ENCODE measurements at places on chromosomes 16 and 17.

DNA sequence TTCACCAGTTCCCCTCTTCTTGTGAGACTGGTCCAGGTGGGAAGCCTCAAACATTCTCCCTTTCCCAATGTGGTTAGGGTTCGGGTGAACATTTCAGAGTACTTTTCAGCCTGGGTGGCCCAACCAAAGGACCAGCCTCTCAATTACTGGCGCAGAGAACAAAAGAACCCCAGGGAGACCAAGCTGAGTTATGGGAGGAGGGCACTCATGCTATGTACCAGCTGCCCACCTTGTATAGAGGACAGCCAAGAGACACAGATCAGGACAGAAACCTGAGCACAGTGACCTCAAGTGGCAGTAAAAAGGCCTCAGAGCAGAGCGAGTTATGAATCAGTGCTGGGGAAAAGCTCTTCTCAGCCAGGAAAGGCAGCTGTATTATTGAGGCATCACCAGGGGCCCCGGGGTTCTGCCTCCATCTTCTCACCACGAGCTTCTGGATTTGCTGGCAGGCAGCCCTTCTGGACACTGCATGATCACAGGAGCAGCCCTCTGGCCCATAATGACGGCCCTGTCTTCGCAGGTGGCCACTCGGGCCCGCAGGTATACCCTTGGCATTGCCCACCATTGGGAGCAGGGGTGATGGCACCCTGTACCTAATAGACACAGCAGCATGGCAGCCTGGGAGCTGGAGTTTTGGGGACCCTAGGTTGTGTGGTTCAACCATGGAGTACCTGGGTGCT is 3.8 kb downstream of the G6PC3 start:
- DNase-seq, result no peak

DNA sequence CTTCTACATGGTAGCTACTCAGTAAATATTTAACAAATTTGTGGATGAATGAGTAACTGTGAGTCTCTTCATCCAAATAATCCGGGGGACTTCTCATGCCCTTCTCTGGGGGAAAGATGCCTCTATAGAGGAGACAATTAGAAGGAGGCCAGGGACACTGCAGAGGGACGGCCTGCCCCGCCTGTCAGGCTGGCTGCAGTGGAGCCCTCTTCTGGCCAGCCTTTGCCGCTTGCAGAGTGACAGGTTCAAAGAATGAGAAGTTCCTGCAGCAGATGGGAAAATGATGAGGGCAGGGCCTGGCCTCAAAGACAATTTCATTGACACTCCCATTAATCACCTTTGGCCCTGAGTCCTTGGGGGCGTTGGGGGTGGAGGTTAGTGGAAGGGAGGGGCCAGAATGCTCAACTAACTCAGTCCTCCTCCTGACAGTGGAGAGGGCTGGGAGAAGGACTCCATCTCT is 339.0 kb downstream of the MAF start:
- DNase-seq, result peak; percentile 66

- DNase-seq, result no peak
These were observed 3.2 kb downstream of the INCA1 start for GRCh38 chr17:4994081-4994595.

DNA sequence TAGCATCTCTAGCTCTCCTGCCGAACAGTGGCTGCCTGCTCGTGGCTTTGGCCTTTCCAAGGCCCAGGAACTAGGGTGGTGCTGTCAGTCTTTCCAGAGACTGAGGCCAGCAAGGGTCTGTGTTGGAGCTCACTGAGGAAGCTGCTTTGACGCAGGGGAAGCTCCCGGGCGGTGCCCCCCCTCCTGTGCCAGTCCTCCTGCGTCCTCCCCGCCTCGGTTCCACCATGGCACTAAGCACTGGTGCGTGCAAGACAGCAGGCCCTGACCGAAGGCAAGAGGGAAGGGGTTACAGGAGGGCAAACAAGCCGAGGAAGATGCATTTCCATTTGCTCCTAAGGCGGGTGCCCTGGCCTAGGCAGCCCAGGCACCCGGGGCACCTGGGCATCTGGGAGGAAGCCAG is 4.5 kb downstream of the CYB561 start:
- no peak for DNase-seq

GRCh38 chr16:56551796-56552738 is 12.8 kb upstream of the MT4 start:
- DNase-seq, result no peak

GRCh38 chr16:12850186-12850585 is 46.5 kb upstream of the CPPED1 start:
- no peak for DNase-seq

DNA sequence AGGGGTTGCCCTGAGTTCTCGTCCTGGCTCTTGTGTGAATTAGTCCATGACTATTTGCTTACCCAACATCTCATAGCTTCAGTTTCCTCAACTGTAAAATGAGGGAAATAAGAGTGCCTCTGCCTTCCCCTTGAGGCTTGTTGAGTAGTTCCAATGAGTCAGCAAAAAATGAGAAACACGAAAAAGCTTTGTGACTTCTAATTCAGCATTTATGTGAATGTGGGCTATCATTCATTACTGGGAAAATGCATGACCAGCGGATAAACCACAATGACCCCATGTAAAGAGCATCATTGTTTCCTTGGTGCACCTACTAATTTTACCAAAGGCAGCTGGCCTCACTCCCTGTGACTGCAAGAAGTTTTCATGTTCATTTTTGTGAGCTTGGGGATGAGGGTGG is 374.6 kb upstream of the HSBP1 start:
- DNase-seq, result no peak

DNA sequence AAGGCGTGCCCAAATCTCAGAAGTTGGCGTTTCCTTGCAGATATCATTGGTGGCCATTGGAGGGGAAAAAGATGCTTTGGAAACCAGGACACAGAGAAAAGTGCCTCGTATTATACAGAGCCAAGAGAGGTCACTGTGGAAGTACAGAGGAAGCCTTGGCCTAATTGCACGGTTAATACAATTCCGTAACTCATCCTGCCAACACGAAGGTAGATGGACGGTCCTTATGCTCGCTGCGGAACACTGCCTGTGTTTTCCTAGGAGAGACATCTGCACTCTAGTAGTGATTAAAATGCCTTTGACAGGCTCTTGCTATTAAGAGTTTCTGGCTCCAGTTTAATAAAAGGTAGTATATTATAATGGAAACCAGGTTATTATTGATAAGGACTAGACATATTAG is 536.4 kb downstream of the WWOX start:
- no peak for DNase-seq

DNA sequence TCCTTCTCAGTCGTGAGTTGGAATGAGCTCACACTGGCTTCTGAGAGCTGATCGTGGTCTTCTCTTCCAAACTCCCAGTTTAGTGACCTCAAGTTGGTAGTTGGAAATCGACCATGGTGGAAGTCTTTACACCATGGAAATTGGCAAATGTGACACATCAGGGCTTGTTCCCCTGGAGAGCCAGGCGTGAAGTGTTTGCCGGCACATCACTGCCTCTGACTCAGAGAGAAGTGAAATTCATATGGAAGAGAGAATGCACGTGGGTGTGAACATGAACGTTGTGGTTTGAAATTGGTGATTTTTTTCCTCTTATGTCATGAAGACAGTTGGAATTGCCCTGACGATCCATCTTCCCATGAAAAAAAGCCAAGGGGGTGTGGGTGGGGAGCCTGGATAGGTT is 47.4 kb downstream of the AXIN2 start:
- peak; percentile 30 for DNase-seq

DNA sequence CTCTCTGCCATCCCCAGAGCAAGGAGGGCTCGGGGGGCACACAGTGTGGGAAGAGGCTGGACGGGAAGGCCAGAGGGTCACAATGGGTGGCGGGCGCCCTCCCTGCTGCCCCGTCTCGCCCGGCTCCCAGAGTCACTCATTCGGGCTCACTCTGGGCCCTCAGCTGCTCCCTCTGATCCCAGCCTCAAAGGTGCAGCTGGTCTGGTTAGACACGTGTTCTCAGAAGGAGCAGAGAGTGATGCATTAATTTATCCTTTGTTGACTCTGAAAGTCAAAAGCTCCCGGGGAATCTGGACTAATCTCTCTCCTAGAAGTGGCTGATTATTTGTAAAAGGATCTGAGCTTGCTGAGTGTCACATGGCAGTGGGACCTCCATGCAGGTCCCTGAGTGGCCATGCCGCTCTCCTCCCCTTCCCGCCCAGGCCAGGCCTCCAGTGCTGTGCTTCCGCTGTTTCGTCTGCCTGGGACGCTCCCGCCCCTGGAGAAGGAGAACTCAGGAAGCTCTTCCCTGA is 87.5 kb downstream of the SEC14L1 start:
- DNase-seq, result no peak

DNA sequence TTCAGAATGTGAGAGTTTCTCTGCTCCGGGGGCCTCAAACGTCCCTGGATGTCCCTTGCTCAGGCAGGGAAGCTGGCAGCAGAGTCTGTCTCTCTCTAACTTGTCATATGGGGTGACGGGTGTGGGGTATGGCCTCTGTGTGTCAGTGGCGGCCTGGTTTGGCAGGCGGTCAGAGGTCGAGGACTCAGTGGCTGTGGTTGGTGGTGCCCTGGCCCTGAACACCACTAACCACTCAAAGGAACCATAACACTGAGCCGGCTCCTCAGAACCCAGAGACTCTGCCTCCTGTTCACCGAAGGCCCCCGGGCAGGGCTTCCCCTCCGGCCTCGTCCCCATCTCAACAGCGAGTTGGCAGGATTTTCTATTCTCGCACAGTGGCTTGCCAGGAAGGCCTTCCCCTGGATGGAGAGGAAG is 677 bp downstream of the P2RX1 start:
- no peak for DNase-seq

DNA sequence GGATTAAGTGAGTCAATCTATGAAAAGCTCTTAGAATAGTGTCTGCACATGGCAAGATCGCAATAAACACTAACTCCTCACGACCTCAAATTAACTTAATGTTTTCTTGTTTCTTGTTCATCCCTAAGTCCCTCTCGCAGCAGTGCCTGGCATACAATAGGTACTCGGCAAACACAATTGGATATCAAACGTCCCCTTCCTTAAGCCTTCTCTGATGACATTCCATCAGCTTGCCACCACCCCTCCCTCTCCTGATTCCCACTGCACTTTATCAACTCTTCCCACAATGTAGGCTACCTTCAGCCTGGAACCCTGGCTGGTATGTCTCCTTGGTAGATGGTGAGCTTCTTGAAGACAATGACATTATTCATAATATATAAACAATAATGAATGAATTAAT is 33.3 kb downstream of the CCDC42 start:
- DNase-seq, result no peak

DNA sequence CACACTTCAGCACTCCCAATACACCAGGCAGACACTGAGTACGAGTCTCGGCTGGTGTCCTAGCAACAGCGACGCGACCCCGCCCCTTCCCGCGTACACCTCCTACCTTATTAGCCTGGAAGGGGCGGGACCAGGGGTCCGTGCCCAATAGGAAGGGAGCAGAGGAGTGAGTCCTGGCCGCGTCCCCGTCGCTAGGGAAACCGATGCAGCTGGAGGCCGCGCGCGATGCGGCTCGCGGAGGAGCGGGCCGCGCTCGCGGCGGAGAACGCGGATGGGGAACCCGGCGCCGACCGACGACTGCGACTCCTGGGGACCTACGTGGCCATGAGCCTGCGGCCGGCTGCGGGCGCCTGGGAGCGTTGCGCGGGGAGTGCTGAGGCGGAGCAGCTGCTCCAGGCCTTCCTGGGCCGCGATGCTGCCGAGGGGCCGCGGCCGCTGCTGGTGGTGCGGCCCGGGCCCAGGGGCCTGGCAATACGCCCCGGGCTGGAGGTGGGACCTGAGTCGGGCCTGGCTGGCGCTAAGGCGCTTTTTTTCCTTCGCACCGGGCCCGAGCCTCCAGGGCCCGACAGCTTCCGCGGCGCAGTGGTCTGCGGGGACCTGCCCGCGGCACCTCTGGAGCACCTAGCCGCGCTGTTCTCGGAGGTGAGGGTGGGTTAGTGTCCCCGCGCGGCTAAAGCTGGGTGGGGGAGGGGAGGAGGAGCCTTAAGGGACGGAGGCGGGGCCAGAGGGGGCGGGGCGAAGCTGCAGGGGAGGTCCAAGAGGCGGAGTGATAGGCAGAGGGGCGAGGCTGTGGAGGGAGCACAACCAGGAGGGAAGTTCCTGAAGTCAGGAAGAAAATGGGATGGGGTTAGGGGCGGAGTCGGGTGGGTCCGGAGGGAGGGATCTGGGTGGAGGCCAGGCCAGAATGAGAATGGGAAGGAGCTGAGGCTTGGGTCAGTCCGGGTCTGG is at the start of gene DNAH9:
TSS of gene DNAH9 (plus strand) at position 197 of the 948 bp plus-strand sequence. CDS start at position 226, 29 bp downstream.
- peak; percentile 21 for DNase-seq

DNA sequence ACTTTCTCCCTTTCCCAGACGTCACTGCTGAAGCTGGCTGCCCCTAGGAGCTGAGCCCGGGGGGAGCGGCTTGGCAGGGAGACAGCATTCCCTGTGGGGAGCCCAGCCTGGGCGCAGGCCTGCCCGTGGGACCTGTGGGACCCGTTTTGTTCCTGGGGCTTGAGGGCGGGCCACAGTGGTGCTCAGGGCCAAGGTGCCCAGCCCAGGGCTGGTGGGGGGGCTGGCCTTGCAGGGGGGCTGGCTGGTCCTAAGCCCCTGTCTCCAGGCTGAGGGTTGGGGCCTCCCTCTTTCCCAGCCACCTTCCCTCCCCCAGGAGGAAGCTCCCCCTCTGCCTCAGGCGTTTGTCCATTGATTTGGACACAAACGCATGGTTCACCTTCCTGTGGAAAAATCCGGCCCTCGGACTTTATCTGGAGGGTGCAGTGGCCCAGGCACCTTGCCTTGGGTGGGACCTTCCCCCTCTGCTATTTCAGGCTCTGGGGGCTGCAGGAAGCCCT is 4.4 kb downstream of the NHERF2 start:
- no peak for DNase-seq

GRCh38 chr16:58842746-58843145 is 108.6 kb upstream of the GOT2 start:
- DNase-seq, result no peak

- DNase-seq, result no peak
These were observed 66.3 kb downstream of the ZNF423 start for GRCh38 chr16:49789616-49790015.

GRCh38 chr16:72635104-72635503 is 412.8 kb downstream of the ZFHX3 start:
- DNase-seq, result no peak

DNA sequence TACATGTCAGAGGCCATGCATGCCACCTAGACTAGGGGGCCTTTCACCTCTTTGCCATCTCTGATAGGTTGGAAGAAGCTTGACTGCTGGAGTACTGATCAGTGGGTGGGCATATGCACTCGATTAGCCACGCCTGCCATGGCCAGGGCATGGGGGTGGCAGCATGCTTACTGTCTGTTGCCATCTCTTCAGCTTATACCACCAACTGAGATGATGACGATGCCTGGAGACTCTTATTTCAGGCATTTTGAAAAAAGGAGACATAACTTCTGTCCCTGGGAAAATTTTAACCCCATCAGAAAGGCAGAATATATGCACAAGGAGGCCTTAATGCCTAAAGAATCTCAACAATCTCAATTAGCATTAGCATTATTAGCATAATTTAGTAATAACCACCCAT is 60.8 kb downstream of the MSI2 start:
- DNase-seq, result no peak

GRCh38 chr17:6348891-6349290 is 86.0 kb downstream of the AIPL1 start:
- no peak for DNase-seq

DNA sequence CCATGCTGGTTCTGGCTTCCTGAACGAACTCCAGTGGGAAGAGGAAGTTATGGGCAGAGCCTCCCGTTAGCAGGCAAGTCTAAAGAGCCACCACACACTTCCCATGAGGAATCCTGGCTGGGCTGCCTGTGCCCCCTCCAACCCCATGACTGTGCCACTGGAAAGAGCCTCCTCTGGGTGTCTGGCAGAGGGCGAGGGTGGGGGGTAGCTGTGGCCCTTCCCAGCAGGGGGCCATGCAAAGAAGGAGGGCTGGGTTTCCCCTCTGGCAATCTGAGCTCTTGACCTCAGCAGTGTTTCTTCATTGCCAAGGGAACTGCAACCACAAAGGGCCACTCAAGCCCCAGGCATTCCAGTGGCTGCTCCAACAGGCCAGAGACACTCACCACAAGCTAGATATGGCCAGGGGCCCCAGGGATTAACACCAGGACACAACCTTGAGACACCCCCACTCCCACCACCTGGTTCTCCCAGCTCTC is 1.7 kb upstream of the RRAD start:
- no peak for DNase-seq
